ENCODE measurements at places on chromosomes 16 and 17.

DNA sequence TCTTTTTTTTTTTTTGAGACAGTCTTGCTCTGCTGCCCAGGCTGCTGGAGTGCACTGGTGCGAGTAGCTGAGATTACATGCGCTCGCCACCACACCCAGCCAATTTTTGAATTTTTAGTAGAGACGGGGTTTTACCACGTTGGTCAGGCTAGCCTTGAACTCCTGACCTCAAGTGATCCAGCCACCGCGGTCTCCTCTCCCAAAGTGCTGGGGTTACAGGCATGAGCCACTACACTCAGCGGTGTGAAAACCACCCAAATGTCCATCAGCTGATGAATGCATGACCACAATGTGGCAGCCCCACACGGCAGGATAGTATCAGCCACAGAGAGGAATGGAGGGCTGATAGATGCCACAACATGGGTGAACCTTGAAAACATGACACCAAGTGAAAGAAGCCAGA, 2.1 kb downstream of the P2RX5 start:
- DNase-seq: peak; percentile 23

DNA sequence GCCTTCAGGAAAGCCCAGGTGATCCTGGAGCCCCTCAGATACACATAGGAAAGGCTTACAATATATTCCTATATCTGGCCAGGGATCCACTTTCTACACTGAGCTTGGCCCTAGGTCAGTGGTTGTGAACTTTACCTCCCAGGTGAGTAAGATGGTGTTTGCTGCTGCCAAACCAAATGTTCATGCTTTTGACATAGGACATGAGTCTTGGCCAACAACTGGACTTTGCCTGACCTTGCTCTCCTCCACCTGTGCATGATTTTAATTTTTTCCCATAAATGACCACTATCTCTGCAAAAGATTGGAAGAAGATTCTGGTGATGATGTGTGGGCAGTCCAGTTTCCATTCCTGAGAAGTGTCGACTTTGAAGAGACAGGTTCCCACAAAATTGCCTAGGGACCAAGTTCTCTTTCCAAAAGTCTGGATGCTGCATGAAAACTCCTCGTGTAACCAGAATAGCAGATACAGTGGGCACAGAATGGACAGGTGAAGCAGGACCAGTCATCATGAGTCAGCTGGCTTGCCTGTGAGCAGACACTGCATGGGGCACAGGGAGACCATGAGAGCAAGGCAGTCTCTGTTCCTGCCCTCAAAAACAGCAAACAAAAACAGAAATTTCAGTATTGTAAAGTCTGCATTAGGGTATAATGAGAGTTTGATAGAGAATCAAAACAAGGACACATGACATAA, 226.4 kb upstream of the MON1B start:
- no peak for DNase-seq

- peak; percentile 26 for DNase-seq
These were observed 44.8 kb upstream of the NFAT5 start for GRCh38 chr16:69520800-69521602.

GRCh38 chr17:47905221-47905733, 9.2 kb downstream of the SP2 start:
- DNase-seq: no peak

DNA sequence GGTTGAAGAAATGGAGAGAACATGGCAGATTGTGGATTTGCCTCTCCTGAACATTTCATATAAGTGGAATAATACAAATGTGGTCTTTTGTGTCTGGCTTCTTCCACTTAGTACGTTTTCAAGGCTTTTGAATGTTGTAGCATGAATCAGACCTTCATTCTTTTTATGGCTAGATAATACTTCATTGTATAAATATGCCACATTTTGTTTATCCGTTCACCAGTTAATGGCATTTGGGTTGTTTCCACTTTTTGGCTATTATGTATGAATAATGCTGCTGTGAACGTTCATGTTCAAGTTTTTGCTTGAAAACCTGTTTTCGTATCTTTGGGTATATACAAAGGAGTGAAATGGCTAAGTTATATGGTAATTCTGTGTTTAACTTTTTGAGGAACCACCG, 130.4 kb downstream of the TANC2 start:
- no peak for DNase-seq

DNA sequence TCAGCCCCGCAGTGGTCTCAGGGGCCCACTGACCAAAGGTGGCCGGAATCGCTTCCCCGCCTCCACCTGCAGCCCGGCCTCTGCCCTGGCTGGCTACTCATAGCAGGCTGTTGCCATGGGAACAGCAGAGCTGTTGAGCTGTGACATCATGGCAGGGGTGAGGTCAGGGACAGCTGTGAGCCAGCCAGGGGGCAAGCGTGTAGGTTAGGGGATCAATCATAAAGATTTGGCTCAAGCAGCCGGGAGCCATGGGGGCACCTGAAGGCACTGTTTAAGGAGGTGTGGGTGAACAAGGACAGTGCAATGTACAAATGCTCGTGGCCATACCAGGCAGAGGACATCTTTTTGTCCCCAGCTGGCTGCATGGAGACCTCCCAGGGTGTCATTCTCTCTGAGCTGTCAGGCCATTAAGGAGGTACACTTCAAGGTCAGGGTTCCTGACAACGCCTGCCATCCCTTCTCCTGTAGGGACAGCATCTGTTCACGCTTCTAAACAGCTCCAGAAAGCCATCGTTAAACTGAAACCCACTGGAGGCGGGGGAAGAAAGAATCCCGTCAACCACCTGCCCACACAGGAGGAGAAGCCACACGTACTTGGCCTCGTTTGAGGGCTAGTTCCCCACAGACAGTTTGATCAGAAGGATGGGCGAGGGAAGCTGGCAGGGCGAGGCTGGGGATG, at the start of gene CEP295NL:
Gene CEP295NL (minus strand): TSS at position 101 of the 679 bp plus-strand sequence. CDS start 1,373 bp downstream, outside the sequence.
- no peak for DNase-seq

- DNase-seq: no peak
These were observed 314.0 kb downstream of the SLC39A11 start for GRCh38 chr17:72778169-72779151.

- no peak for DNase-seq
These were observed 343.2 kb downstream of the HAPSTR1 start for GRCh38 chr16:9434659-9435058.

DNA sequence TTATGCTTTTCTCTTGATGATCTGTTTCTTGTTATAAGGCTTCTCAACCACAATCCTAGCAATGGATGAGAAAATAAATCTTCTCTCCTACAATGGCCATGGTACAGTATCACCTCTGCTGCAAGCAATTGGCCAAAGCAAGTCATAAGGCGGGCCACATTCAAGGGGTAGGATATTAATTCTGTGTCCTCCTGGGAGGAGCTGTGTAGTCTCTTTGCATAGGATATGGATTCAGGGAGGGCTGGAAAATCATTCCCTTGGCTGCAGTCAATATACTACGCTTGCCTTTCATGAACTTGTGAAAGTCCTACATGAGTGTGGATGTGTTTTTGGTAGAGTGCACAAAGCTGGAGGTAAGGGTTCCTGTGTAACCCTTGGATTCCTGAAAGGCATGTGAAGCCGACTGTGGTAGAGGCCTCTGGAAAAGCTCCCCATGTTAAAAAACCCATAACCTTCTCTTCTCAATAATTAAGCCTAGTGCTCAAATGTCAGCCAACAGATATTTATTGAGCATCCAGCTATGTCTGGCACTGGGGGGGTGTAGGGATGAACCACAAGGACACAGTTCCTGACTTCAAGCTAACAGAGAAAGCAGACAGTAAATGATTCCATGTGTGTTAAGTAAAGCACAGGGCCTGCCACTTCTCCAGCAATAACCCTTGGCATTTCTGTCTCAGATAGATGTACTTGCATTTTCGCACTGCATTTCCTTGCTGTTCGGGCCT, 147.6 kb upstream of the HS3ST3A1 start:
- DNase-seq: no peak

- DNase-seq: no peak
These were observed 50.7 kb upstream of the ARHGAP44 start for GRCh38 chr17:12738624-12739023.

DNA sequence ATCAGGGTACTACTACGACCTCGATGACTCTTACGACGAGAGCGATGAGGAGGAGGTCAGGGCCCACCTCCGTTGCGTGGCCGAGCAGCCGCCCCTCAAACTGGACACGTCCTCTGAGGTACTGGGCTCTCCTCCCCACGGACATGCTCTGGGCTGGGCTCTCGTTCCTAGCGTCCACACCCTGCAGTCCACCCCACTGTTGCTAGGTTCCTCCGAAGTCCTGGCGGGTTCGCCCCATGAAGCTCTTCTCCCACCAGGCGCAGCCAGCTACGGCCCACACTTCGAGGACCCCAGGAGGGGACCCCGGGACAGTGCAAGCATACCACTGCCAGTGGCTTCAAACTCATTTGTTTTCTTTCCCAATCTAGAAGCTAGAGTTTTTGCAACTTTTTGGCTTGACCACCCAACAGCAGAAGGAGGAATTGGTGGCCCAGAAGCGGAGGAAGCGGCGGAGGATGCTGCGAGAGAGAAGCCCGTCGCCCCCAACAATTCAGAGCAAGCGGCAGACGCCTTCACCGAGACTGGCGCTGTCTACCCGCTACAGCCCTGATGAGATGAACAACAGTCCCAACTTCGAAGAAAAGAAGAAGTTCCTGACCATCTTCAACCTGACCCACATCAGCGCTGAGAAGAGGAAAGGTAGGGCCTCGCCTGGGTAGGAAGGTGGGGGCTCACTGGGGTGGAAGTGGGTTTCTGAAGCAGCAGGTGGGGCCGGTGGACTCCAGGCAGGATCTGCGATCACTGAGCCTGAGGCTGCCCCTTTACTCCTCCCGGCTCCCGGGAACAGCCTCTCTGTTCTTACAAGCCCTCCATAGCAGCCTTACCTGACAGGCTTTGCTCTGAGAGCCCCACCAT, 25.6 kb downstream of the GINS2 start:
- no peak for DNase-seq

DNA sequence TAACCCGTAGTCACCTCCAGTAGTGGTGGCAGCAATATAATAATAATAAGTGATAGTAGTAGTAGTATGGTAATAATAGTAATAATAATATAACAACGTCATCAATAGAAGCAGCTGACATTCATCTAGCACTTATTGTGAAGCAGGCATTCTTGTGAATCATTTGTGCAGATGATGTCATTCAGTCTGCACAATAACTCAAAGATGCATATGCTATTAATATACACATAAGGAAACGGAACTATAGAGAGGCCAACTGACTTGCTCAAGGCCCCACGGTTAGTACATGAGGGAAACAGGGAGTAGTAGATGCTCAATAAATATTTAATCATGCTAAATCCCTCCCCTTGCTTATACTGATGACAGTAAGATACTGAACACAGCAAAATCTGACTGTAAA, 35.4 kb upstream of the GAN start:
- DNase-seq: no peak

DNA sequence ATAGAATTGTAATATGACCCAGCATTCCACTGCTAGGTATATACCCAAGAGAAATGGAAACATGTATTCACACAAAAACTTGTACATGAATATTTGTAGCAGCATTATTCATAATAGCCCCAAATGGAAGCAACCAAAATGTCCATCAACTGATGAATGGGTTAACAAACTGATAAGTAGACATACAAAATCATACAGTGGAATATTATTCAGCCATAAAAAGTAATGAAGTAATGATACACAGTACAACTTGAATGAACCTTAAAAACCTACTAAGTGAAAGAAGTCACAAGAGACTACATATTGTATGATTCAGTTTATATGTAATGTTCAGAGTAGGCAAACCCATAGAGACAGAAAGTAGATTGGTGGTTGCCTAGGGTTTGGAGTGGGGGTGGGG, 40.5 kb upstream of the GOSR1 start:
- no peak for DNase-seq

DNA sequence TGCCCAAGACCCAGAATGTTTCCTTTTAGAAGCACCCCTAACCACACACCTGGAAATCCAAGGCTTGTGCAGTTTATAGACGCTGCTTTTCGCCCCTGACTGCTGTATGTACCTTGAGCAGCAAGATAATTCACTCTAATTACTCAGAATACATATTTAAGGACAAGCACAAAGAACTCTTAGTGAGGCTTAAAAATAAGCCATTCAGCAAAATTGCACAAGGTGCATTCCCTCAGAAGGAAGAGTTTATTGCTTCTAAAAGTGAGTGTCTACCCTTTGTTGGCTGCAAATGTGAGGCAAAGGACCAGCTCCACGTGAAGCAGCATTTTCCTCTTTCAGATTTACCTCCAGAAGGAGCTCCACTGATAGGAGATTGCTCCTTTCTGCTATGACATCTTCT, 208.4 kb downstream of the RBFOX1 start:
- no peak for DNase-seq

DNA sequence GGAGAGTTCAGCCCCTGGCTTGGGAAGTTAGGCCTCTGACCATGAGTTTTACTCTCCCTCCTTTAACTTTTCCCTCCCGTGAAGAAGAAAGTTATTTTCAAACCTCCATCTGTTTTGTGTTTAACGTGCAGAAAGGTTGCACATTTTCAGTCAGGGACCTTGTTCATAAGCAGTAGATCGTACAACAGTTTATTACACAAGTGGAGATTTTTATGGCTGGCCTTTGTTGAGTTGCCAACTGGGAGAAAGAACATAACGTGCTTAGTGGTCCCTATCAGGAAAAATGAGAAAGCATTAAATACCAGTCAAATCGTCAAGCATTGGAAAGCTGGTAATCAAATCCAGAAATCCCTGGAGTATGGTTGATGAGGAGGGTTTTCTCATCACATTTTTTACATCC, 117.9 kb upstream of the MYOCD start:
- no peak for DNase-seq

GRCh38 chr17:54426296-54426886, 474.3 kb upstream of the TOM1L1 start:
- no peak for DNase-seq

GRCh38 chr17:72332367-72332766, 211.5 kb downstream of the SOX9 start:
- DNase-seq: no peak

DNA sequence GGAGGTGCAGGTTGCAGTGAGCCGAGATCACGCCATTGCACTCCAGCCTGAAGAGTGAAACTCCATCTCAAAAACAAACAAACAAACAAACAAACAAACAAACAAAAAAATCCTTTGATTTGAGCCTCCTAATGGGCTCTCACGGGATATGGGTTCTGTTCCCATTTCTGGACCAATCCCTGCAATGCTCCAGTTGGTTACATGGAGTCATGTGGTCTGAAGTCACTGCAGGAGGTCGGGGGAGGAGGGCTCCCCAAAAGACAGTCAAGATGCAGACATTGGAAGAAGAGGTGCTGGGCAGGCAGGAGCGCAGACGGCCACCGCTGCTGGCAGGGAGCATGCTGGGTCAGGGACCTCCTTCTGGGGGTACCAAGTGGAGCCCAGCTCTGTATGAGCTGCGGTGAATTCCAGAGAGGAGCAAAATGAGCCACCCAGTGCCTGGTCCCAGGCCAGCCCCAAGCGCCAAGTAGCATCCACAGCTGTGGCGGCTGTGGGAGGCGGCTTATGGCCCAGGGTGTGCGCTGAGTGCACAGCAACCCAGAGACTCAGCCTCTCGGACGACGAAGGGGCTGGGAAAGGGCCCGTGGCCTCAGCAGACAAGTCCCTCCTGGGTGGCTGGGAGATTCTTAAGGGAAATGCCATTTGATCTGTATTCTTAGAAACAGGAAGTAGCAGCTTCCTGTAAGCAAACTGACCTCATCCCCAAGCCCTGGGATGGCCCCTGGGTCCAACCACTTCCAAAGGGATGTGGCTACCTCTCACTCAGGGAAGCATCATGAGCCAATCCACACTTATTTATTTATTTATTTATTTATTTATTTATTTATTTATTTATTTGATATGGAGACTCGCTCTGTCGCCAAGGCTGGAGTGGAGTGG, 19.6 kb upstream of the ATP2A3 start:
- no peak for DNase-seq

All from activated CD4-positive, alpha-beta T cell treated with anti-CD3 and anti-CD28 coated beads, Interleukin-2, amount 10 ng/mL, durations not matched to agents 7 days and 5 days (primary cell).